Activated CD8-positive, alpha-beta memory T cell treated with anti-CD3 and anti-CD28 coated beads, Interleukin-2, amount 50 U/mL, for 4 hours (primary cell): ENCODE measurements at places on chromosomes 2 and 18.

- no peak for DNase-seq
These were observed 776 bp downstream of the MOGS start for GRCh38 chr2:74464406-74464805.

DNA sequence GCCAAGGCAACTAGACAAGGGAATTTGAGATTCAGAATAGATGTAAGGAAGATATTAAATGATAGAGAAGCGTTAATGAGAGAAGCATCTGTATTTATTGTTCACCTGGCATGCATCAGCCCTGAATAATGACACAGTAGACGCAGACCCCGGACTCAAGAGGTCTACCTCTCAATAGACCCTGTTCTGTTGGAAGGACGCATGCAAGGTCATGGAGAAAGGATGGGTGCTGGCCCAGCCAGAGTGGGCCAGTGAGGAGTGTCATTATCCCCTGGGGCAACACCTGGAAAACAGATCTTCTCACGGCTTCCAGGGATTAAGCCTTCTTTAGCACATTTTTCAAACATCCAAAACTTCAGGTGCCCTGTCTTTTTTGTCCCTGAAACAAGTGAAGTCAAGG, 461.0 kb downstream of the EIPR1 start:
- no peak for DNase-seq

GRCh38 chr18:9803698-9804516, 81.9 kb upstream of the TXNDC2 start:
- DNase-seq, result no peak

DNA sequence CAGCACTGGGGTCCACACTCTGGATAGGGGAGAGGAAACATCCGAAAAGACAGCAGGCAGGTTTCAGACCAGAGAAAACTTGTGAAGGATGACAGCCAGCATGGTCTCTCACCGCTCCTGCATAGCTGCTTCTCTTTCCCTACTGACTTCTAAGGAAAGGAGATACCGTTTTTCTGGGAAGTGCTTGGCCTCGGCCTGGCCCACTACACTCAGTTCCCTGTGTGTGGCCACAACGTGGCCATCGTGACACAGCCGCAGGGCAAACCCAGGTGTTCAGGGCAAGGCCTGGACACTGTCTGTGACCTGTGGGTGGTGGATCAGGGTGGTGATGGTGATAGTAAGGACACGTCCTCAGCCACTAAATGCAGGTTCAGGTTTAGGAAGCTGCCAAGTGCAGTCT, 34.2 kb upstream of the ACAA2 start:
- no peak for DNase-seq

GRCh38 chr2:45412754-45413379, 198.2 kb downstream of the SRBD1 start:
- no peak for DNase-seq

GRCh38 chr2:158969162-158969714, 798 bp downstream of the TANC1 start:
- DNase-seq, result no peak

GRCh38 chr2:3349211-3349693, 28.4 kb downstream of the EIPR1 start:
- DNase-seq, result no peak

DNA sequence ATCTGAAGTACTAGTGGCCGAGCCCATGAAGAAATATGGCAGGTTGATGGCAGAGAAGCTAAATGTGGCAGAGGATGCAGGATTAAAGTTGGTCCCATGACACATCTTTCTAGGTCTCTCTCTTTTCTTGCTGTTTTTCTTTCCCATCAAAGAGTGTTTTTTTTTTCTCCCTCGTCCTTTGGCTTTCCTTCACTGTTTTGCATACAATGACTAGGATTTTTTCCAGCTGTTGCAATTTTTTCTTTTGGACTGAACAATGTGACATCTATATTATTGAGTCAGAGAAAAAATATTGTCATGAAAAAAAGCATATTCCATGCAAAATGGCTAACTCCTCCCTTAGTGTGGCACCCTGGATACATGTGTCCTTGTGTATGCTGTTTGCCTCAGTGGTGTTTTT, 939.5 kb upstream of the FANCL start:
- no peak for DNase-seq

GRCh38 chr2:183164650-183165015, 40.4 kb downstream of the NUP35 start:
- no peak for DNase-seq

DNA sequence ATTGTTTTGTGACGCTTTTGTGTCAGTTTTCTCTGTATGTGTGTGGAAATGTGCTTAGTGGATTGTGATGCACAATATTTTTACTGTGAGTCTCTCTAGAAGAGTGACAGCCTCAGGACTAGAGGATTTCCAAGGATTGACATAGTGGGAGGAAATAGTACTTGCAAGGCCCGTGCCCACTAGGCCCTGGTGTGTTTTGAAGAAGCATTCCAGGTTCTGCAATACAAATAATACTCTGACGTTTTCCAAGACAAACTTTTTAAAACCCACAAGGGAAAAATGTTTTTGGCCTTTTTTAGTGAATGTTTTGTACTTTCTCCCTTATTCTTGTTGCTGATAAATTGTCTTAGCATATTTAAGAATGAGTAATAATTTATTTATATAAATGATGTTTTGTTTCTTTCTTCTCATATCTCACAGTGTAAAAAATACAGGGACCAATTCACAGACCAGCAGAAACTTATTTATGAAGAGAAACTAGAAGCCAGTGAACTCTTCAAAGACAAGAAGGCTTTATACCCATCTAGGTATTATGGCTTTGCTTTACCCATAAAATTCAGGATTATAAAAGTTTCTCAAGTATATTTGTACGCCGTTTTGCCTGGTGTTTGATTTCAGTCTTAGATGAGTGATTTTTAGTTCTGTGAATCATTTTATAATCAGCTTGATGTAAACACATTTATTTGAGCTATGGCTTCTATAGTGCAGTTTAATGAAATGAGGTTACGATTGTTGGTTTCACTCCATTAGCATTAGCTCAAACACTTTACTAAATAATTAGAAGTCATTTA, 165.6 kb downstream of the MYO1B start:
- DNase-seq, result no peak

- DNase-seq, result no peak
These were observed 157.6 kb downstream of the FAM210A start for GRCh38 chr18:13568443-13569392.

- DNase-seq, result no peak
These were observed 49.5 kb upstream of the MRPL33 start for GRCh38 chr2:27721884-27722485.

GRCh38 chr2:170122883-170123547, 54.9 kb upstream of the MYO3B start:
- no peak for DNase-seq

DNA sequence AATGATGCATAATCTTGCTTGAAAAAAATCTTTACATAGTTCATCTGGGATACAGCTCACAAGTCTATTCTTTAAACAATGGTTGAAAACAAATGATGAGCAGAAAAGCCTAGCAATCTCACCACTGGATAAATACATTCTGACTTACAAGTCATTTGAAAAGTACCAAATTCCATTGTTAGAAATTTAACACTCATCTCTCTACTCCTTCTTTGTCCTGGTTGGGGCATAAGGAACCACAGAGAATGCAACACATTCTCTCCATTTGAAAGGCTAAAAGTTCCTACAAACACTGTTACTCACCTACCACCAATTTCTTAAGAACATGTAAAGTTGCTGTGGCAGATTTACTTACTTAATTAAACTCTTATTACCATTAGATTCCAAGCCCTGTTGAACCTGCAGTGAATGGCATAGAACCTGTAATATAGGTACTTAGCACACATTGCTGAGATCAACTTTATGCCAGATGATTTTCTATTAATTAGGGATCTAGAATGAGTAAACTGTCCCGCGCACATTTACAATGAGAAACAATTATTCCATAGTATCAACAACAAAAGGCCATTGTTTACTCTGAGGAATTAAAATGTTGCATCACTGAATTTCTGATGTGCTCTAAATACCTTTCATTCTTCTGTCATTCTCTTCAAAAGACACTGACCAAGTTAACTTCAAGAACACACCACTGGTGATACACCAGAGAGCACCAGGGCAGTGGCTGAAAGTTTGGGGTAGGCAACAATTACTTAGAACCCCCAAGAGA, 69.6 kb downstream of the CABYR start:
- no peak for DNase-seq
